Fibroblast of upper back skin (primary cell): ENCODE measurements at places on chromosomes 5 and 9.
A peak's percentile ranks its signal among the peaks of the same experiment; 100 is the strongest.

DNA sequence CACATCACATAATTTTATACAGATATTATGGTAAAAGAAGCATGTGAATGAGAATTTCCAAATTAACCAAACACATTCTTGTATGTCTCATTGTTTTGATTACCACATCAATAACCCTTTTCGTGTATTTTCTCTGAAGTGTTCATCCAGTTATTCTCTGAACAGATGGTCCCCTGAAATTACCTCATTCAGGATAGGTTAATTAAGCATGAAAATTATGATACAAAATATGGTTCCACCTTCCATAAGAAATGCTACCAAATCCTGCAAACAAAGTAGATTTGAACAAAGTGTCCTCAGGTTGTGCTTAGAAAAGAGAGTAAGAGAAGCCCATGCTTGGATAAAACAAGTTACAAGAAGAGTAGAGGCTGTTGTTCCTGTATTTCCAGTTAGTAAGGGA, 83.1 kb upstream of the LMNB1 start:
- DNase-seq = no peak

- DNase-seq = no peak
These were observed 351.5 kb downstream of the BNC2 start for GRCh38 chr9:16519001-16519400.

DNA sequence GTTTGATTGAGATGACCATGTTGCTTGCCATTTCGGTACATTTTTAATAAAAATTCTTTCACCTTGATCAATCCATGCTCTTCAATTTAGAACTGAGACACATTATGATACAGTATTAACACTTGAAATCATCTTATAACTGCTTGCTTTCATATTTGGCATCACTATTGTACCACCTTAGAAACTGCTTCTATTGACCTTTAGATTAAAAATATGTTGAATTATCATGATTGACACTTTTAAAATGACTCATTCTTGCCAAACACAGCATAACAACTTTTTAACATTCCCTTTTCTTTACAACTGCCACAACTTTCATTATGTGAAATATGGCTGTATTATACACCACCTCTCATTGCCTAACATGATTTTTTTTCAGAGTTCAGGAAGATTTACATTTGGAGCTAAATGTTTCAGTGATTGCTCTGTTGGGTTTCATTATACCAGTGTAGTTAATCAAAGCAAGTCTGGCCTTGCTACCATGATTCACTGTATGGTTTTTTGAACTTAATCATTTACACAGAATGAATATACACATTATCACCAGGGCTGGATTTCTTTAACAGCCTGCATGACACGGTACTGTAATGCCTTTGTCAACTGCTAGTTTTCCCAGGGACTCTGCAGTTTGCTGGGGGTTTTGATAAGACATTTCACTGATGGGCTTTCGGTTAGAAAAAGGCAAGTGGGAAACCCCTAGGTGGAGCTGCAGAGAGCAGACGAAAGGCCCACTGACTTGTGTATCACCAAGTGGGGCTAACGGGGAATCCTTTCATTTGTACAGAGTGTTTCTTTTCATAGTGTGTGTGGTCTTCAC, 93.6 kb upstream of the TLE4 start:
- peak; percentile 68 for DNase-seq

- no peak for DNase-seq
These were observed 671 bp downstream of the DUSP1 start for GRCh38 chr5:172770374-172770674.

DNA sequence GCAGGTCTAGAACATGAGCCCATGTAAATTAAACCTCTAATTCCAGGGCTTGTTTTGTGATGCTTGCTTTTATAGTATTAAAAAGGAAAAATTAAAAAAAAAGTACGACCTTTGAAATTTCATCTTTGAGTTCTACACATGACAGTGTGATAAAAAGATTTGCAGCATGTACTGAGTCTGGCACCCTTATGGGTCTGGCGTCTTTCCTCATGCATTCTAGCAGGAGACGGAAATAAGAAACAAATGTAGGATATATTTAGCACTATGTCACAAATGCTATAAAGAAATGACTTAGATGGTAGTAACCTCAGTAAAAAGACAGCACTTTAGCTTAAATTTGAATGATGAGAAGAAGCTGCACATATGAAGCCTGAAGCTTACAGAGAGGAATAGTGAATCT, 1474.3 kb upstream of the CDH6 start:
- no peak for DNase-seq

GRCh38 chr5:38794986-38795385, 50.8 kb upstream of the OSMR start:
- DNase-seq = no peak
